ENCODE measurements at places on chromosomes 11 and 22.
A peak's percentile ranks its signal among the peaks of the same experiment; 100 is the strongest.

- DNase-seq, result no peak
Observed at GRCh38 chr11:75616281-75616680, 52.6 kb downstream of the MAP6 start.

DNA sequence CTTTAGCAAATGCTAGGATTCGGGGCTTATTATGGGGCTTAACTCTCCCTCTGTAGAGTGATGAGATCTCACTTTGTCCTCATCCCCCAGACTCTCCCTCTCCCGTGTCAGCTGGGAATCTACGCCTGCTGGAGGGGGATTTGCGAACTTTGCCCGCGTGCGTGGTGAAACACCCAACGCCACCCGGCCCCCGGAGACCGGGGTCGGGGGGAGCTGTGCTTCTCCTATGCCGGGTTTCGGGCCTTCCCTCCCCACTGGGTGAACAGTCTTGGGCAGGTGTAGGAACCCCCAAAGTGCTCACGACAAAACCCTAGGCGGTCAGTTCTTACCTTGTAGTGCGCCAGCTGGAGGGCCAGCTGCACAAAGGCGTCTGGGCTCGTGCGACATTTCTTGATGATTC is 21.6 kb upstream of the TESMIN start:
- no peak for DNase-seq

DNA sequence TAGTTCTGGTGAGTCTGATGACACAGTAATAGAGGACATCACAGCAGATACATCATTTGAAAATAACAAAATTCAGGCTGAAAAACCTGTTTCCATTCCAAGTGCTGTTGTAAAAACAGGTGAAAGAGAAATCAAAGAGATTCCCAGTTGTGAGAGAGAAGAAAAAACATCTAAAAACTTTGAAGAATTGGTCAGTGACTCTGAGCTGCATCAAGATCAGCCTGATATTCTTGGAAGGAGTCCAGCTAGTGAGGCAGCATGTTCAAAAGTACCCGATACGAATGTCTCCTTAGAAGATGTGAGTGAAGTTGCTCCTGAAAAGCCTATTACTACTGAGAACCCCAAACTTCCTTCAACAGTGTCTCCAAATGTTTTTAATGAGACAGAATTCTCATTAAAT is 38.7 kb downstream of the RTN3 start:
- no peak for DNase-seq

- no peak for DNase-seq
Observed at GRCh38 chr22:38886333-38886732, 14.3 kb upstream of the CBX6 start.

GRCh38 chr11:61679296-61679695 is 895 bp upstream of the DAGLA start:
- DNase-seq, result peak; percentile 19

- no peak for DNase-seq
Observed at GRCh38 chr22:46791201-46791731, 28.8 kb downstream of the TBC1D22A start.

DNA sequence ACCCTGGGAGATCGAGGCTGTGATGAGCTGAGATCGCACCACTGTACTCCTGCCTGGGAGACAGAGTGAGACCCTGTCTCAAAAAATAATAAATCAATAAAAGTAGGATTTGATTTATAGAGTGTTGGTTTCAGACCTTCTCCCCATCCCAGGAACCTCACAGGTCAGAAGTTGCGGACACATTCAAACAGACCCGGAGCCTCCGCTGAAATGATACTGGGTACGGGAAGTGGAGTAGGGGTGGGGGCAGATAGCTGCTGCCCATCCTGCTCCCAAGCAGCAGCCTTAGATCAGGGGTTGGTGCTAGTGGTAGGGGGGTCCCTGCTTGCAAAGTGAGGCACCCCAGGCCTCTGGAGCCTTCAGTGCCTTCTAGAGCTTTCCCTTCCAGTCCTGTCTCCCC is 7.8 kb downstream of the PRDM11 start:
- DNase-seq, result no peak

GRCh38 chr11:116171271-116172140 is 601.3 kb downstream of the BUD13 start:
- no peak for DNase-seq

DNA sequence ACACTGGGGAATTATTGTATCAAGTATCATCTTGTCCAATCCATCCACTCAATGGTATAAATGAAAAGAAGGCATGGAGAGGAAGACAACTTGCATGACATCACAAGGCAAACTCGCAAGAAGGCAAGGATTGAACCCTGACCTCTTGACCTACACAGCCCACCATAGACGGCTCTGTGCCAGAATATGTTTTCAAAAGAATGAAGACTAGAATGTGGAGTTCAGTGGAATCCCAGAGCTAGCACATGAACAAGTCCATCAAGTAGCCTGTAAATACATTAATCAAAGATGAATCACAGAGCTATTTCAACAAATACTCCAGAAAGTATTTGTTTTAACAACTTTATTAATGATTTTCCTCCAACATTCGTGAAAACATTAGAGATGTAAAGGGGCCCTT is 189.7 kb downstream of the GUCY1A2 start:
- no peak for DNase-seq

- DNase-seq, result no peak
Observed at GRCh38 chr11:49851971-49852389, 100.2 kb upstream of the OR4C13 start.

All from NCI-H524 treated with DMSO at 0.1 percent for 48 hours (cell line).